ENCODE measurements at places on chromosomes 5 and 9.

- no peak for DNase-seq
These were observed 35.2 kb upstream of the IRX4 start for GRCh38 chr5:1917830-1918487.

DNA sequence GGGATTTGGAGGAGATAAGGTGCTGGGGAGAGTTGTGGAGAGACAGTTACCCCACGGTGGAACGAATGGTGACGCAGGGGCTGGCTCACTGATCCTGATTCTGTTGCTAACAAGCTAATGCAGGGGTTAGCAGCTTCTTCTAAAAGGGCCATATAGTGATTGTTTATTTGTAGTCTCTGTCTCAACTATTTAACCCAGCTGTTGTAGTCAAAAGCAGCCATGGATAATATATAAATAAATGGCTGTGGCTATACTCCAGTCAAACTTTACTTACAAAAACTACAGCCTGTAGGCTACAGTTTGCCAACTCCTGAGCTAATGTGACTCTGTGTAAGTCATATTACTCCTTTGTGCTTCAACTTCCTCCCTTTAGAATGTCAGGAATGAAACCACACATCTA, 21.8 kb downstream of the STOM start:
- no peak for DNase-seq

- no peak for DNase-seq
These were observed 106.4 kb downstream of the SLC24A2 start for GRCh38 chr9:19682397-19682796.

GRCh38 chr5:157108976-157109375, at the start of gene HAVCR2:
Gene HAVCR2, minus strand, starts transcription at chr5:157109044. Its CDS starts 61 bp downstream, at chr5:157108983.
- DNase-seq = peak; percentile 6

DNA sequence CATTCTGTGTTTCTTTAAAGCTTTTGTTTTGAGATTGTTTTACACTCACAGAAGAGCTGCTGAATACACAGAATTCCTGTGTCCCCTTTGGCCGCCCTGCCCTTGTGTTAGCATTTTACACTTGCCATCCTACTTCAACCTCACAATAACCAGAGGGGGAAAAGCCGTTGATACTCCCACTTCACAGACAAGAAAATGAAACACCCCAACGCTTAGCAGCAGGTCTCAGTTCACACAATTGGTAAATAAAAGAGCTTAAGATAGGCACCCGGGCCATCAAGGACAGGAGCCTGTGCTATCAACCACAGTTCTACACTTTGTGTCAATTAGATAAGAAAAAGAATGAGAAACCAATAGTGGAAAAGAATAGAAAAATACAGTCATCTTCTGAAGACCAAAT, 178.0 kb downstream of the SYK start:
- DNase-seq = no peak

DNA sequence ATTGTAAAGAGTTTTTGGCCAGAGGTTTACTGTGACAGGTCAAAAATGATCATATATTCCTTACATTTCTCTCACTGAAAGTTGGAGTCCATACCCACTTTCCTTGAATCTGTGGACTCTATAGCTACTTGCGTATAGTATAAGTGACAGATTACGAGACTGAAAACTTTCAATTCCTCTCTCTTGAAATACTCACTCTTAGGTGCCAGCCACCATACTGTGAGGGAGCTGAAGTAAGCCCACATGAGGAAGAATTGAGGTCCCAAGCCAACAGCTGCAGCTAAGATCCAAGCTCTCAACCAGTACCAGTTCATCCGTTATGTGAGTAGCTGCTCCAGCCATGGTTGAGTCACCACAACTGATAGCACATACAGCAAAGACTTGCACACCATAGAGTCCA, 128.1 kb upstream of the FAM174A start:
- DNase-seq = no peak

DNA sequence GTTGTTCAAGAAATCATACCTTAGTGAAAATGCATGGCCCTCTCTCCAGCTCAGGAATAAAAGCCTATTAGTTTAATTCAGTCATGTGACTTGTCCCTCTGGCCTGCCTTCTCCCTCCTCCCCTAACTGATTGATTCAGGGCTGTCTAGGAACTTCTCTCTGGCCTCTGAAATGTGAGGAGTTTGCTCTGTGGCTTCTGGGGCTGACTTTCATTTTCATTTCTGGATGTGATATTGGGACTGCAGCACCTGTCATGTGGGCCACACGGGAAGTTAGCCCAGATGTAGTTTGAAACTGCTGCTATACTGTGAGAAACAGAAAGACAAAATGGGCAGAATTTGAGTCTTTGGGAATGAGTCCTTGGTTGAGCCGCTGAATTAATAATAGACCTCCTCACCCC, 44.8 kb downstream of the PARP8 start:
- DNase-seq = no peak

DNA sequence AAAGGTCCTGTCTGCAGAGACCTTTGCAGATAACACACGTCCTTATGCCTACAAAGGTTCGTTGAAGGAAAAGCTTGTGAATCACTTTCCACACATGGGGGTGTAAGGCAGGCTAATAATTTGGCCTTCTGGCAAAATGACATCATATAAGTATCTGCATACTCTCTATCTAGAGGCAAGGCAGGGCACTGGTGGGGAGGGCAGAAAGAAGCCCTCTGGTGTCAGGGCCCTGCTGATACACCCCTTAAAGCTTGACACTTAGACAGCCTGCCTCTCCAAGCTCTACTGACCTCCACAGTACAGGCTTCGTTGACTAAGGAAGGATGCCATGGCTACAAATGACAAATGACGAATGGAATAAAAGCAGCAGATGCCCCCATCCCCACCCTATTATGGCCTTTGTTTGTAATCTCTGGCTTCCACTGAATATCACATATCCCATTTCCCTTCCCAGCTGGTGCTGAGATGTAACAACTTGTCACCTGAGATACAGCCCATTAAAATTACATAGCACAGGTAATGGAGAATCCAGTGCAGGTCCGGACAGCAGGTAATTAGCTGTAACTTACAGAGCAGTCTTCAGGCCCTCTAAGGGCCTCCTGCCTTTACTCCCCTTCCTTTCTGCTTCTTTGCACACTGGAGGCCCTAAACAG, 76.9 kb upstream of the IFNK start:
- DNase-seq = no peak

DNA sequence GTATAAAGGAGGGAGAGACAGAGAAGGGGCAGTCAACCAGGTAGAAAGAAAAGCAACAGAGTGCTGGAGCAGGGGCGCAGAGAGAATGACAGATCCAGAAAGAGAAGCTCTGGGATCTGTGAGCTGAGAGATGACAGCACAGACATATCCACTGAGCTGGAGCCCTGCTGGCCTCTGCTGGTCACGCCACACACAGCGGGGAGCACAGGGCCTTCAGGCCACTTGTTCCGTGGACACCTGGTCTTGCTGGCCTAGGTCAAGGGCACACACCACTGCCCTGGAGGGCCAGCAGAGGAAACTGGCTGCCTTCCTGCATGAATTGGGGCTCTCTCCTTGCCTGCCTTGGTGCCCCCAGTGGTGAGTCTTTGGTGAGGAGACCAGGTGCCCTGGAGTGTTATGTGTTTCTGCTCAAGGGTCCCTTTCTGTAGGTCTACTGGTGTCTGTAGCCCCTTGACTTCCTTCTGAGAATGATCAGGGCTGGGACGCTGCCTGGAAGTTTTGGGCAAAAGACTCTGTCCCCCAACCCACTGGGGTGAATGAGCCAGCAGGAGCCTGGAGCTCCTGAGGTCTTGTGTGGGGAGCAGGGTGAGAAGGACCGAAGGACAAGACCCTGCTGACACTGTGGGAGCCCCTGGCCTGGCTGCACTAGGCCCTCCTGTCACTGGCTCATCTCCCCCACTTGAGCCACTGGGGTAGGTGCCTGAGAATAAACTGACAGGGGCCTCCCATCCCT, 59.2 kb upstream of the ADAMTS2 start:
- DNase-seq = no peak

DNA sequence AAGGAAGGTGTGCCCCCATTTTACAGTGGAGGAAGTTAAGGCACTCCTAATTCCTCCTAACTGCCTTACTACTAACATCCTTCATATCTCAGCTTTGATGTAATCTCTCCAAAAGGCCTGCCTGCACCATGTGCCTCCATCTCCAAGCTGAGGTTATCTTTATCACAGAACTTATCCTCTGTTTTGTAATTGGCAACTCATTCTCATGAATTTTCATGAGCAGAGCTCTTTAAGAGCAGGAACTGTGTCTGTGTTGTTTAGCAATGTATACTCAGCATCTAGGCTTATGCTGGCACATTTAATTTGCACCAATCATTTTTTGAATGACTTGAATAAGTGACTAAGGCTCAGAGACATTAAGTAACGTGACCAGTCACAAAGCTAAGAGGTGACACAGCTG, 147.9 kb upstream of the VLDLR start:
- DNase-seq = no peak

GRCh38 chr5:163562071-163562470, 56.7 kb downstream of the MAT2B start:
- DNase-seq = no peak

DNA sequence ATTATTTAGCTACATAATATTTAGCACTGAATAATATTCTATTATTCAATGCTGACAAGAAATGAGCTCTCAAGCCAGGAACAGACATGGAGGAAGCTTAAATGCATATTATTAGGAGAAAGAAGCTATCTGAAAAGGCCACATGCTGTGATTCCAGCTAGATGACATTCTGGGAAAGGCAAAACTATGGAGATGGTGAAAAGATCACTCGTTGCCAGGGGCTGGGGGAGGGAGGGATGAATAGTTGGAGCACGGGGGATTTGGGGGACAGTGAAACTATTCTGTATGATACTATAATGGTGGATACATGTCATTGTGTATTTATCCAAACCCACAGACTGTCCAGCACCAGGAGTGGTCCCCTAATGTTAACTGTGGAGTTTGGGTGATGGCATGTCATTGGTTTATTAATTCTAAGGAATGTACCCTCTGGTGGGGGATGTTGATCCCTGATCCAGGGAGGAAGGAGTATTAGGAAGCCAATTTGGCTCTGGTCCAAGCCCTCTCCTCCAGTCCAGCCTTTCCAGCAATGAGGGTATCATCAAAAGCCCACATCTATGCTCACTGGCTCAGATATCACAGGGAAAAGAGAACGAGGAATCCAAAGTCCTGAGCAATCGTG, 162.5 kb downstream of the COL23A1 start:
- DNase-seq = no peak

GRCh38 chr5:39294736-39295135, 69.6 kb downstream of the C9 start:
- no peak for DNase-seq

- no peak for DNase-seq
These were observed 9.4 kb downstream of the ERAP2 start for GRCh38 chr5:96885518-96886338.

DNA sequence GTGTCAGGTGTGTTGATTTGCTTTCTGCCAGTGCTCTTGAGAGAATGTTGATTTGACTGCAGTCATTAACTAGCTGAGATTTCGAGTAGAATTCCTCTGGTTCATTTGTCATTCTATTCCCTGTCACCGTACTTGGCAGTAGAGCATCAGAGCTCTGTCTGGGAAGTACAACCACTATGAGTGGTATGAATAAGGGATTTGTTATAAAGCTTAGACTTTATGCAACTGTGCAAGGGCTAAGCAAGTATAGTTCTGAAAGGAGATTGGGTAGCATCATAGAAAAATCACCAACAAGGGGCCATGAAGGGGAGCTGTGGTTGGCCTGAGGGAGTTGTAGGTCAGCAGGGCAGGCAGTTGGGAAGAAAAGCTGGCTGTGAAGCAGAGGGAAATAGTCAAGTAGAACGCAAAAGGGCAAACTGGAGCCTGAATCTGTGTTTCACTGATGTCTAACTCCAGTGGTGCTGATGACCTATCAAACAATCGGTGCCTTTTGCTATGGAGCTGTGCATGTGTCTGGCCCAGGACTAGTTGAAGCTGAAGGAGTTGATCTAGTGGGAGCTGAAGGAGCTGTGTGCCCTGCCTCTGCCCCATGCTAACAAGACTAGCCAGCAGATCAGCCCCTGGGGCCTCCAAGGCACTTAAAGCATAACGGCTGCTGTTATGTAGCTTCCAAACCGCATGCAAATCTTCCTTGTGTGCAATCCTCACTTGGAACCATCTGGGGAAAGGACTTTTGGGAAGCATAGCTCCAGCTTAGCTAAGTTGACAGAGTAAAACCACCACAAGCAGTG, 110.0 kb downstream of the SLC28A3 start:
- DNase-seq = no peak

DNA sequence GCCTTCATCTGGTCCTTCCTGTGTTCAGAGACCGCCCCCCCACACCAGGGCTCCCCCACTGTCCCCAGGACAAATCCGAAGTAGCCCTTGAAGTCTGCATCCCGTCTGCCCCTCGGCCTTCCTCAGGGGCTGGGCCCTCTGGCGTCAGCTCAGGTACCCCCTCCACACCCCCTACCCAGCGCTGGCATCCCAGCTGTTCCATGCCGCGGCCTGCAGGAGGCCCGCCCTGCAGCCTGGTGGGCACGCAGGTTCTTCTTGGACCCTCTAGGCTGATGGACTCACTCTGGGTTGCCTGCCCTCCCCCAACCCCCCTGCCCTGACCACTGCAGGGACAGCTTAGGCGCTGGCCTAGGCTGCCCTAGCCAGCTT, 6.6 kb downstream of the SLC2A6 start:
- no peak for DNase-seq

DNA sequence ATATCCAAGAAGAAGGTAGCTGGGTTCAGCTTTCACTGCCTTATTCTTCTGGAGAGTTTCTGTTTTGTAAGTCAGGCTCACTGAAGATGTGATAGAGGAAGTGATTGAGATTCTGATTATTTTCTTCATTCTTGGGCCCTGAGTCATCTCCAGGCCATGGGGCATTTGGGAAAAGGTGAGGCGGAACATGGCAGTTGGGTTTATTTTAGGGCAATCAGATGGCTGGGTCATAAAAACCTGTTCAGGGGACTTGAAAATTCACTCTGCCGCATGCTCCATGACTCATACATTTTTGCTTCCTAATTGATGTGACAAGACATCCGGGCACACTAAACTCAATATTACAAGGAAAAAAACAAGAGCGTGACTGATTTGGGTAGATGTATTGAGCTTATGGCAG, 265.7 kb upstream of the KLF4 start:
- DNase-seq = no peak

- no peak for DNase-seq
These were observed 119.7 kb downstream of the FANCC start for GRCh38 chr9:95197692-95198271.

GRCh38 chr9:114518599-114519022, 13.3 kb upstream of the WHRN start:
- no peak for DNase-seq

GRCh38 chr5:167918813-167919483, 372.5 kb upstream of the WWC1 start:
- no peak for DNase-seq

DNA sequence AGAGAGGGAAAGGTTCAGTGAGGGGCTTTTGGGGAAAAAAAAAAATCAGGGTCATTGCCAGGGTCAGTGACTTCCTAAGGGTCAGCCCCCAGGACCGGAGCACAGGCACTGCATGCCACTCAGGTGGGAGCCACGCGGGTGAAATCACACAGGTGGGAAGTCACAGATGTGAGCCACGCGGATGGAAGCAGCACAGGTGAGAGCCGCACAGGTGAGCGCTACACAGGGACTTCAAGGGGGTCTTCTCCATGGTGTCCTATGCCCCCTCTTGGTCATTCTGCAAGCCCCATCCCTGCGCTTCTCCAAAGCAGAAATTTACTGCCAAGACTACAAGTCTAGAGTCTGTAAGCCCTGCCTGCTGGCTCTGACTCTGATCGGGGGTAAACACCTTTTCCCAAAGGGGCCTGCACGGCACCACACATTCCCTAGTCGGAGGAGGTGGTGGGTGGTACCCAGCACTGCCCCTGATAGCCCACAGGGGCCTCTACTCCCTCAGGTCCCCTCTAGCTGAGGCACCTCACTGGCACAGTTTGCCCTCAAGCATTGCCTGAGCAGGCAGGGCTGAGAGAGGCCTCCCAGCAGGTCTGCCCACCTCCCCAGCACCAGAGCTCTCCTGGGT, 18.3 kb upstream of the OBP2B start:
- DNase-seq = no peak

- no peak for DNase-seq
These were observed 567.5 kb downstream of the ELAVL2 start for GRCh38 chr9:23258569-23258968.
